ENCODE measurements at places on chromosomes 3 and 15. TPM values are rescaled to one million over a fixed set of nuclear protein-coding genes. Genes with fewer than 3 reads are reported as not detected.

The MAP3K13 gene
- total RNA-seq: 25.8 TPM

The CYP1A1 gene
- total RNA-seq: 4.5 TPM

The TGM4 gene
- total RNA-seq: 0.13 TPM

The FANCD2 gene
- 38.4 TPM for total RNA-seq

The SRGAP3 gene
- 0.53 TPM for total RNA-seq
